ENCODE measurements at places on chromosomes 13 and 19.
A peak's percentile ranks its signal among the peaks of the same experiment; 100 is the strongest.

GRCh38 chr19:1181606-1182005 lies 7.5 kb upstream of the SBNO2 start:
- DNase-seq = no peak

DNA sequence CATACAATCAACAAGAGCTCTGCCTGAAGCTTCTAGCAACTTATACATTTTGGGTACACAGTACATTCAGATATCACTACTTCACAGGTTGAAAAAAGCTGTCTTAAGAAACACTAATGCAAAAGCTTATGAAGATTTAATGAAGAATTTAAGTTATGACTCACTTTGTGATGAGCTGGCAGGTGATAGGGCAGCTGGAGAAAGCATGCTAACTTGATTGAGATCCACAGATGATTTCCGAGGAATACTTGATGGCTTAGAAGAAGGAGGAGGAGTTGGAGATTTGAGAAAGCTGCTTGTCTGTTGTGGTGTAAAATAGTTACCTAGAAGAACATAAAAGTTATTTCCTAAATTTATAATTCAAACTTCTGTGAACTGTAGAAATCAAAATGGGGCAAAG lies 23.3 kb downstream of the EXOSC8 start:
- no peak for DNase-seq

DNA sequence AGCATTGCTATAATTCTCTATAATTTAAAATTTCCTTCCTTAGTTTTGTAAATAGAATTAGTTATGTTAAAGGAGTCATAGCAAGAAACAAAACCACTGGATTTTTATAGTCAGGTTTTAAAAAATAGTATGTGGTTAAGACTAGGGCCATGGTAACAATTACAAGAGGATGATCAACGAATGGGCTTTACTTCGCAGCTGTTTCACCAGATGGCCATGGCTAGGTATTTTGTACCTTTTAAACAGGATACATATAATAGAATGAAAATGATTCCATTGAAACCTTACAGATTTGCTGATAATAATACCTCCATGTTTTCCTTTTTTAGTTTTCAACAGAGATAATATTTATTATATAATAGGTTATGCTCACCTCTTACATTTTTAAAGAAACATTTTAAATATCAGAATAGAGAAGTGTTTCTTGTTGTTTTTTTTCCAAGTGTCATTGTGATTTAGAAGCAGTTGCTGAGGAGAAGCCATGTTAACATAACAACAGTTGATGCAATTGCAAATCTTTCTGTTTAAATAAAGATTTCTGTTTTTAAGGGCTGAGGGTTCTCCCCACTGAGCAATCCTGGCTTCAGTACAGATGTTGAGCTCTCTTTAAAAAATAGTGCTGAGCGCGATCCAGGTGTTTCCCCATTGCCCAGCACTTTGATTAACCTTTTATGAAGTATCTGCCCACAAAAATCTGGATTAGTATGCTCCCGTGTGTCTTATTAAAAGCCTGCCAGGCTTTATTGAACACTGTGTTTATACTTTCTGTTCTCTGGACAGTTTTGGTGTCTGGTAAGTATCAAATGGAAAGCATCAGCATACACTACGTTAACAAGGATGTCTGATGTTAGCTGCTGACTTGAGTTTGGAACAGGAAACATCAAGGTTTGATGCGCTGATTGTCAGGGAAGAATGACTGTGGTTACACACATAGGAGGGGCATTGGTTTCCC lies 205.3 kb downstream of the HS6ST3 start:
- DNase-seq = no peak

DNA sequence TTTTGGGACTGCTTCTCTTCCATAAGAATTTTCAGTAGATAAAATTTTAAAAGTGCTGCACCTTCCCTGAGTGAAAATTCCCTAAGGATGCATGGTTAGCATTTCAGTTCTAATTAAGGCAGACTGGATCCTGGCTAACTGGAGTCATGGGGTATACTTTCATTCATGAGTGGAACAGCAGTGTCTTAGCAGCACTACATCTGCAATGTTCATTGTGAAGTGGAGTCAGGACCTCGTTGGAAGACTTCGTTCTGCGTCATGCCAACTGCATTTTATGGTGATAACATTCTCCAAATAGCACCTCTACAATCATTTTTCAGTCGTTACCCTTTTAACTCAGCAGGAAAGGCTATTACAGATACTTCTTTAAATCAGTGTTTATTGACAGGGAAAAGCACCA lies 25.5 kb downstream of the PHF11 start:
- no peak for DNase-seq

DNA sequence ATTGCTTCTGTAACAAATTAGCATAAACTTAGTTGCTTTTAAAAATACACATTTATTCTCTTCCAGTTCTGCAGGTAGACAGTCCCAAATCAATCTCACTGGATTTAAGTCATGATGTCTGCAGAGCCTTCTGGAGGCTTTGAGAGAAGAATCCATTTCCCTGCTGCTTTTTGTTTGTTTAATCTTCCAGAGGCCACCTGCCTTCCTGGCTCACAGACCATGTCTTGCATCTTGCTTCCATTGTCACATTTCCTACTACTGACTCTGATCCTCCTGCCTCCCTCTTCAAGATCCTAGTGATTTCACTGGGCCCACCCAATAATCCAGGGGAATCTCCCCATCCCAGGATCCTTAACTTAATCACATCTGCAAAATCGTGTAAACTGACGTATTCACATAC lies 473.3 kb downstream of the ITGBL1 start:
- DNase-seq = no peak

- no peak for DNase-seq
Observed at GRCh38 chr13:111963031-111963430, 103.9 kb upstream of the SOX1 start.

DNA sequence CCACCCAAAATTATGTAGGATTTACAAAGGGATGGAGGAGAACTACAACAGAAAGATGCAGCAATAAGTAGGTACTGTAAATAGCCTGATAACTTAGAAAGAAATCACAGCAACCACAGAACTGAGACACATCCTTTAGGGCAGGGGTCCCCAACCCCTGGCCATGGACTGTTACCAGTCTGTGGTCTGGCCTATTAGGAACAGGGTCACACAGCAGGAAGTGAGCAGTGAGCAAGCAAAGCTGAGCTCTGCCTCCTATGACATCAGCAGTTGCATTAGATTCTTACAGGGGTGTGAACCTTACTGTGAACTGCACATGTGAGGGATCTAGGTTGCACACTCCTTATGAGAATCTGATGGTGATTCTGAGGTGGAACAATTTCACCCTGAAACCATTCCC lies 997.6 kb downstream of the DIAPH3 start:
- no peak for DNase-seq

GRCh38 chr19:873084-873483 lies 13.6 kb downstream of the CFD start:
- DNase-seq = no peak

GRCh38 chr13:73466561-73466960 lies 407.8 kb downstream of the KLF5 start:
- no peak for DNase-seq

GRCh38 chr13:50140581-50141374 lies 125.5 kb downstream of the KCNRG start:
- DNase-seq = no peak

DNA sequence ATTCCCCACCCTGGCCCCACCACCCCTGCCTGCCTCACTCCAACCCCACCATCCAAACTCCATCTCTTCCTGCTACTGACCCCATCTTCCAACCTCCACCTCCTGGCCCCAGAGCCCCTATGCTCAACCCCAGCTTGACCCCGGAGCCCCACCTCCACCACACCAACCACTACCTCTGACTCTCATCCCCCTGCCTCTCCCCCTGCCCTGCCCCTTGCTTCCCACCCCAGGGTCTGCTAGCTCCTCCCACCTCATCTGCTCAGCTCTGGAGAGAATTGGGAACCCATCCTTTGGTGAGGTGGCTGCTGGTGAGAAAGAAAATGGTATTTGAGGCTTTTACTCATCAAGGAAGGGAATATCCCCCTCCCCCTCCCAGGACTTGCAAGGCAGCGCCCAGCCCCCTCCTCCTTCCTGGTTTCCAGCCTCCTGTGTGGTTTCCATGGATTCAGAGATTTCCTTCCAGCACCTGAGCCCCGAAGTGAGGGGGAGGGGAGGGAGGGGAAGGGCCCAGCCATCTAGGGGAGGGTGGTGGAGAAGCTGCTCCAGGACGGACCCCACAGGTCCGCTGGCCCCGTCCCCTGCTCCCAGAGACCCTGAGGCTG lies 11.4 kb upstream of the PEPD start:
- DNase-seq = no peak

GRCh38 chr13:29471551-29471950 lies 123.9 kb downstream of the SLC7A1 start:
- no peak for DNase-seq

- no peak for DNase-seq
Observed at GRCh38 chr19:8395621-8396082, 5.5 kb downstream of the RAB11B start.

DNA sequence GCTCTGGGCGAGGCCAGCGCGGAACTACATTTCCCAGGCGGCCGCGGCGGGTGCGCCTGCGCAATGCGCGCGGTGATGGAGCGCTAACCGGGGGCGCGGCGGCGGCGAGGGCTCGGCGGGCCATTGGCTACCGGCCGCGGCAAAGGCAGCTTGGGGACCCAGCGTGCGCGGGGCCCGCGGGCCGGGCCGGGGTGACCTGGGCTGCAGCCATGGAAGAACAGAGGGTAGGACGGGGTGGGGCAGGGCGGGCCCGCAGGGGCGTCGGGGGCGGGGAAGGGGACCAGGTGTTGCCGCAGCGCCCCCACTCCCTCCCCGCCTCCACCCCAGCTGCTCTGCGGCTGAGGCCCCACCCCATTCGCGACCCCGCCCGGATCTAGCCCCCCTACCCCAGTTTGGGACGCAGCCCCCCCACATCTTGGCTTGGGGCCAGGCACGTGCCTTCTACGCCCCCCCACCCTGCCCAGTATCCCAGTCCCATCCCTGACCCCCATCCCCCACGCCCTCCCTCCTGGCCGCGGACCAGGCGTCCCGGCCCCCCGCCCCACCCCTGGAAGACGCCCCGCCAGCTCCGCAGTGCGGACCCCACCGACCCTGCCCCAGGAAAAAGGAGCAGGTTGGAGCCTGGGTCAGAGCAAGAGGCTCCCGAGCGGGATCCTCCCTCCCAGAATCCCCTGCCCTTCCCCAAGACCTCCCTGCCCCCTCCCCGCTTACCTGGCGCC lies at the start of gene FSD1:
TSS of gene FSD1 (plus strand) at position 61 of the 719 bp plus-strand sequence. CDS start at position 210, 149 bp downstream.
- peak; percentile 39 for DNase-seq

GRCh38 chr13:98143157-98143553 lies 261 bp downstream of the FARP1 start:
- DNase-seq = no peak

- DNase-seq = no peak
Observed at GRCh38 chr13:59996461-59996980, 167.2 kb downstream of the DIAPH3 start.

DNA sequence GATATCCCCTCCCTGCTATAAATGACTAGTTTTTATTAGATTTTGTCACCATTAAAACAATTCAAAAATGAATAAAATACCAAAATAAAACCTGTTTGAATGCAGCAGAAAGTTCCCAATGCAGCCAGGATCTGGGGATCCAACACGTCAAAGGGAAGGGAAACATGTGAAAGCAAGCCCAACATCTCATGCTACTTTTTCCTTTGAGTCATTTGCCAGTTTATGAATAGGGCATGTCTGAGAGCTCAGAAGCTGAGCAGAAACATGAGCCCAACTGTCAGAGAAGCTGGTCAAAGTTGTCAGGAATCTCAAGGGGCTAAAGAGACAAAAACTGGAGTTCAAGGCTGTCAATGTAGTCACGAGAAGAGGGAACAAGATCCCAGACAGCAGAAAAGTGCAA lies 526.4 kb downstream of the KLF5 start:
- no peak for DNase-seq

DNA sequence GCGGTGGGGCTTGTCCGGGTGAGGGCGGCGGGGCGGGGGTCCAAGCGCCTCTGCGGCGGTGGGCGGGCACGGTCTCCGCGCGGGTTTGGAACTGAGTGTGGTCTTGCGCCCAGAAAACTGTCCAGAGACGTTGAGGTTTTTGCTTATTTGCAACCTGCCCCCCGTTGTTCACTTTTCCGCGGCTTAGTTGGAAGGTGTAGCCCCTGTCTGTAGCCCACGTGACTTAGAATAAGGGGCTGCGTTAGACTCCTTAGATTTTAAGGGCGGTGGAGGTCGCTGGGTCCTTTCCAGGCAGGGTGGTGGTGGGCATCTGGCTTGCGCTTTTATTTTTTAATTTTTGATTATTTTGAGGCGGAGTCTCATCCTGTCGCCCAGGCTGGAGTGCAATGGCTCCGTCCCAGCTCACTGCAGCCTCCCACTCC lies 748 bp downstream of the RPS15 start:
- no peak for DNase-seq

- DNase-seq = no peak
Observed at GRCh38 chr19:3178973-3179738, 587 bp downstream of the S1PR4 start.

- DNase-seq = no peak
Observed at GRCh38 chr13:110644892-110645521, 29.7 kb downstream of the NAXD start.

GRCh38 chr19:53365899-53366493 lies 491 bp downstream of the ZNF525 start:
- no peak for DNase-seq

DNA sequence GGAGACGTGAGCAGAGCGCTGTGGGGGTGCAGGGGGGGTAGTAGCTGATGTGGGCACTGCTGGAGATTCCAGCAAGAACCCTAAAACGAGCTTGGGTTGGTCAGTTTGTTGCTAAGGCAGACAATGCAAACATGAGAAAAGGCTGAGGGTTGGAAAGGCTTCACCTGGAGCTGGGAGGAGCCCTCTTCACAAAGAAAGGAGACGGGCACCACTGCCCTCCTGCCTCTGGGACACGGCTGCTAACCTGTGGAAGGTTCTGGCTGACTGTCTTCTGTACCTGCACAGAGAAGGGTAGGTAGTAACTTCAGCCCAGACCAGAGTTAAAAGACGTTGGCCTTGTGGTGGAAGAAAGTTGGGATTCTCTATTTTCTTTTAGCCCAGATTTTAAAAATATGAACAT lies 108.7 kb downstream of the SUCLA2 start:
- no peak for DNase-seq

DNA sequence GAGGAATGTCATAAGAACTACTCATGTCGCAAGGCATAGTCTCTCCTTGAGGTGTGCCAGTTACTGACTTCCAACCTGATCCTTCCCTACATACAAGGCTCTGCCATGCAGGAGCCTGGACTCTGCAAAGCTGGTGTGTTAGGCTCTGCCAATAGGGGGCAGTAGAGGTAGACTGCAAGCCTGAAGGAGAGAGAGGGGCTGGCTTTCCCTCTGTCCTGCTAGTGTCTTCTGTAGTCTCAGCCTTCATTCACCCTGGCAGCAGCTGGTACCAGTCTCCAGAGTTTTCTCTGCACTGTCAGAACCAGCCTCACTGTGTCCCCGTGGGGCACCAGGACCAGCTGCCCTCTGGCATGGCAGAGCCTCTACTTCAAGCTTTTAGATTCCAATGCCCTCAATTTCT lies 14.5 kb downstream of the SHISA2 start:
- no peak for DNase-seq
